ENCODE measurements at places on chromosomes 4 and X. TPM values are rescaled to one million over a fixed set of nuclear protein-coding genes. Genes with fewer than 3 reads are reported as not detected.

DNA sequence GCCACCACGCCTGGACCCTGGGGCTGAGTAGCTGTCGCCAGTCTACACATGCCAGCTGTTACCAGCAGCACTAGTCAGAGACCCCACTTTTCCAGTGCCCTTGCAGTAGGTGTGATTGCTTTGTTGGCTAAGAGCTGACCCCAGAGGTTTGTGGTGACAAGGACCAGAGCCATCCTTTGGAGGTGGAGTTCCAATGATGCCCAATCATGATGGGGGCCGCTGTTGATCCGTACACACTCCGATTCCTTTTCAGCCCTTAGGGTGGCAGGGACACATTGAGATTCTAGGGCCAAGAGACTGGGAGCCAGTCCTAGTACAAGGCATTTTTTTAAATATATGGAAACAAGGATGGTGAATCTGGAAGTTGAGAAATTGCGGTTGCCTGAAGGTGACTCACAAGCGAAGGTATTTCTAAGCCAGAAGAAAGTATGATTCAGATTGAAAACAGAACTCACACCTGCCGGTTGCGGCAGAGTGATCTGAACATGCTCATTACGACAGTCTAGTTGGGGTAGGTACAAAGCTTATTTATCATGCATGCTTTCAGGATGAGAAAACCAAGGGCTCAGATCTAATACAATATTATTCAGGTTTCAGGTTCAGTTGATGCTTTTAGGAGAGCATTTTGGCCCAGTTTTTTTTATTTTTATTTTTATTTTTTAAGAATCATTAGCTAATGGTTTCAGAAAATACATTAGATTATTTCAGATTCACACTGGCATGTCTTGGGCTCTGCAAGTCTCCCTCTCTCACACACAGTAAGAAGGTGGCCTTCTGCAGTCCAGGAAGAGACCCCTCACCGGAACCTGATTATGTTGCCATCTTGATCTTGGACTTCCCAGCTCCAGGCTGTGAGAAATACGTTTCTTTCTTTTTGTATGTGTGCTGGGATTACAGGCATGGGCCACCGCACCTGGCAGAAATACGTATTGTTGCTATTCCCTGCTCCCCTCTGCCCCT, 43.4 kb downstream of the SHROOM2 start:
- no peak for DNase-seq

GRCh38 chr4:80229128-80229527, 31.8 kb downstream of the PRDM8 start:
- no peak for DNase-seq

DNA sequence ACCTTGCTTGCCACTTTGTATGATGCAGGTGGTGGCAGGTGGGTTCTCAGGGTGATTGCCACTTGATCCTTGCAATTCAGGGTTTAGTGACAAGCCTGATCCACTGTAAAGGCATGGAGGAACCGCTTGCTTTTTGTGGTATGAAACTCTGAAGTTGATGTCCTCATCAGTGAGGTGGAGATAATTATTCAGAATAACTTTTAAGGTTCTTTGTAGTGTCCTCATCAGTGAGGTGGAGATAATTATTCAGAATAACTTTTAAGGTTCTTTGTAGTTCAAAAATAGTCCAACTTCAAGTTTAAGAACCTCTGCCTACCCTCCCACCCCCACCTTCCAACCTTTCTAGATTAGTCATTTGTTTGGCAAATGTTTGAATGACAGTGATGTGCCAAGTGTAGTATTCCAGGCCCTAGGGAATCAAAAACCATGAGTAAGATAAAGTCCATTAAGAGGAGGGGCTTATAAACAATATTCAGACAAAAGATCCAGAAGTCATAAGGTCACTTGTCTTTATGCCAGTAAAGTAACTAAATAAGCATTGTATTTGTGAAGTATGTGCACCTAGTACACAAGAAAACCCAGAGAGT, 51.2 kb downstream of the DCUN1D4 start:
- no peak for DNase-seq

- no peak for DNase-seq
Measured at GRCh38 chrX:107699616-107700015, 71.3 kb downstream of the PRPS1 start.

DNA sequence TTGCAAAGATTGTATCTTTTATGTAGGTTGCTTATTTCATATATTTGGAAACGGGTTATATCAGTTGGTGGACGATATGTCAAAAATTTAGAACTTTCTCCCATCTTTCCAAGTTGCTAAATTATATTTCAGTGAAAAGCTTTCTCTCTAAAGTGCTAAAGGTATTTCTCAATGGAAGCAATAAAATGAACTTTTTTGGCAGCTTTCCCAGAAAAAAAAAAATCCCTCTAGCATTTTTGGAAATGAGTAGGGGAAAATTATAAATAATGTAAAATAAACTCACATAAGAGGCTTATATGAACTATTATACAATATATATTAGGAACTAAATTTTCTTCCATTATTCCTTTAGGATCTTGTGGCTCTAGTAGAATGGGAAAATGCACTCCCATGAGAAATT, 152.2 kb downstream of the GRID2 start:
- no peak for DNase-seq

DNA sequence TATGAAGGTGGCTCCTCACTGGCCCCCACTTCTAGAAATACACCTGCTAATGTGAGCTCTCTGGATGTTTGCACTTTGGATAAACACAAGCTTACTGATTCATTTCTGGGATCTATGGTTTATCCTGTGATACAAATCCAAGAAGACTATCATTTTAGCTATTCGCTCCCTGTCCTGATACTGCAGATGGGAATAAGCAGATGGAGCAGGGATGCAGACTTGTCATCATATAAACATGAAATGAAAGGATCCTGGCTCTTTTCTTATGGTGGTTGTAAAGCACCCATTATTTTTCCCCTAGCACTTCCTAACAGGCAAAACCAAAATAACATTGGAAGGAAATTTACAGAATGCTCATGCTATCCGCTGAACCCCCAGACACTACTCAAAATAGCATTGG, 162.9 kb upstream of the NOCT start:
- DNase-seq: no peak

DNA sequence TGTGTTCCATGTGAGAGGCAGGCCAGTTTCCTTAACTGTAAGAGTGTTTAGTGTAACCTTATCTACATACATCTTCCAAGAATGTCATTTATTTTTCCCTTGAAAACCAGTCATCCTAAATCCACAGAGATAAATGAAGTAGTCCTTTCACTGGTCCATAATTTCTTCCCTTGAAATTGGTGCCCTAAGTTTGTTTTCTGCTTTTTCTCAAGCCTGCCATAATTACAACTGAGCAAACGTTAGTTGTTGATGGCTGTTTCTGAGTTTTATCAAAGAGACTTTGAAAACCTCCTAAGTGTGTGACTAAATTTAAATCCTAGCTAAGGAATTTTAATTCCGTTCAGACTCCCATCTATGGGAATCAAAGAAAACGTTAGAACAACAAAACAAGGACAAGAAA, 3.6 kb upstream of the TDO2 start:
- DNase-seq: no peak

GRCh38 chrX:117376460-117376859, 740.1 kb downstream of the KLHL13 start:
- no peak for DNase-seq

DNA sequence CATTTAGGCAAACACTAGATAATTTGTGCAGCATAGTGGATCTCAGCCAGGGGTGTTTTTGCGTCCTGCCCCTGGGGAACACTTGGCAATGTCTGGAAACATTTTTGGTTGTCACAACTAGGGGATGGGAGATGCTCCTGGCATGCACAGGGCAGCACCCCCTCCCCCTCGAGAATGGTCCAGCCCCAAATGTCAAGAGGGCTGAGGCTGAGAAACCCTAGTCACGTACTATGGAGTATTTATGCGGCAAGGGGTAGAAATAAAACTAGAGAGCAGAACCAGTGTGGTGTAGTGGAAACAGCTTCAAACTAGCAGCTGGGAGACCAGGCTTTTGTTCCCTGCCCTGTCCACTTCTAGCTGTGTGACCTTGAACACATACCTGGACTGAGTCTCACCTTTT, 38.2 kb upstream of the CLCN4 start:
- no peak for DNase-seq

DNA sequence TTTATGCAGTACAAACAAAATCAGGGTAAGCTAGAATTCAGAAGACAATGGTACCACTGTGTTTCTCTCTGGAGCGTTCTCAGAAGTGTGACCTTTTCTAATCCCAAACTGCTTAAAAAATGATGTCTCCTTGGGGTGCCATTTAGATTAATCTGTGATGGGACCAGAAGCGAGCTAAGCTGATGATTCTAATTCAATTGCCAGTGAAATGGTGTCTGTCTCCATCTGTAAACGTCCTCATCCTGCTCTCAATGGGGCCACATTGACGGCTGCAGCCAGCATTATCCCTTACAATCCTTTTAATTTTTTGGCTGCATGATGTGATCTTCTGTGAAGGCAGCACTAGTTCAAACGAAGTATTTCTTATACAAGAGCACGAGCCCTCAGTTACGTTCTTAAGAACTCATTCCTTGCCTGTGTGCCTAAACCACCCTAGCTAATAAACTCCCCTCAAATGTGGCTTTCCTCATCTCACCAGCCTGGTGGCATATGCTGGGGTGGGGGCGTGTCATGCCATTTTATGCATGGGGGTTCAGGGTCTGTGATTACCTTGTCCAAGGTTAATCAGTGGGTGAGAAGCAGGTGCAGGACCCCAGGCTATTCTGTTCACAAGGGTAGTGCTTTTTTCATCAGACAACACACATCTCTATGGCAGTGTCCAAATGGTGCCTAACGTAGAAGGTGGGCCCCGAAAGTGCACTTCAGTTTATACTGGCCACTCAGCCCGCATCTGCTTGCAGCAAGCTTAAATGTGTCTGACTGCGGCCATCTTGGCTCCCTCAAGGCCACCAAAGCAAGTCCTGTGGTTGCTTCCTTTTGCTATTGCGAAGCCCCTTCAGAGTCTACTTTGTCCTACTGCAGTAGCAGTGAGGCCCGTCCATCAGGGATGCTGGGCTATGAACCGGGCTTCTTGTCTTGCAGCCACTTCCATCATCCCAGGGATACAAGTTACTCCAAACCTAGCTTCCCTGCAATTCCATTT, 45.7 kb upstream of the SLC2A9 start:
- DNase-seq: no peak

The CTAG1A gene
- polyA plus RNA-seq: not detected

The DGKK gene
- not detected for polyA plus RNA-seq

All from CD4-positive, alpha-beta memory T cell (primary cell).